Aorta (tissue), 5 donors: ENCODE measurements at places on chromosomes 12 and 14. TPM values are rescaled to one million over a fixed set of nuclear protein-coding genes. Genes with fewer than 3 reads are reported as not detected.

GRCh38 chr12:85329913-85330312 lies 49.9 kb downstream of the ALX1 start:
- H3K36me3 ChIP-seq = no peaks in the 10 kb centered on the region
- H3K27ac ChIP-seq = no peak overlapping the region
- no peak for DNase-seq

Gene CTSG
- total RNA-seq = 3.6 TPM

- no peaks in the 10 kb centered on the region for H3K27me3 ChIP-seq
- no peak for DNase-seq
- no peaks in the 10 kb centered on the region for H3K36me3 ChIP-seq
- no peak overlapping the region for H3K27ac ChIP-seq
- no peaks in the 10 kb centered on the region for H3K4me1 ChIP-seq
- no peak overlapping the region for H3K4me3 ChIP-seq
Observed at GRCh38 chr14:35146711-35147149, 24.4 kb downstream of the PRORP start.

DNA sequence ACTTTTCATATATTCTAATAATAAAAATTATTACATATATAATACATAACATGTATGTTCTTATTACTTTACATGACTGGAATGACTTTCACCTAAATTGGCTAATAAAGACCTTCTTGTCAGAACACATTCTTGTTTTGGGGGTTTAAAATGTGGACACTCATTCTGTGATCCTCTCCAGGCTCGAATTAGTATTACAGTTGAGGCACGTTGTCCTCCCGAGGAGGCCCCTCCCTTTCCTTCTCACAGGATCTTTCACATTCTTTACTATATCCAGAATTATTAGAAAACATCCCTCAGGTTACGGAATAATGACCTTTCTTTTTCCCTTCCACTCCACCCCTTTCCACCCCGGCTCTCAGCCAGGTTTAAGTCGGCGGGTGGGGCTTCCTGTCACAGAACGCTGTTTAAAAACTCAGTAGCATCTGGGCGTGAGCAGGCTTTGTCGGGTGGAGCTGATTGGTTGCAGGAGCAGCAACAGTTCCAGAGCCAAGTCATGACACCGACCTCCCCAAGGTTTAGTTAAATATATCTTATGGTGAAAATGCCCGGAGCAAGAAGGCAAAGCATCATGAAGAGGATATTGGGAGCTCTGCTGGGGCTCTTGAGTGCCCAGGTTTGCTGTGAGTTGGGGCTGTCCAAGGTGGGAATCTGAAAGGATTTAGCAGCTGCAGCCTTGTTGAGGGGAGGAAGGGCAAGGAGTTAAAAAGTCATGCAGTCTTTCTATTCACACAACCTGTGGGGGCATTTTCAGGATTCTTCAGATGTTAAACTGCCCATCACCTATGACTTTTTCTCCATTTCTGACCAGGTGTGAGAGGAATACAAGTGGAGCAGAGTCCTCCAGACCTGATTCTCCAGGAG lies 396.7 kb upstream of the OR4E1 start:
- H3K4me1 ChIP-seq = no peaks in the 10 kb centered on the region
- no peak for DNase-seq
- no peaks in the 10 kb centered on the region for H3K36me3 ChIP-seq
- no peaks in the 10 kb centered on the region for H3K27me3 ChIP-seq
- no peak overlapping the region for H3K4me3 ChIP-seq
- no peak overlapping the region for H3K27ac ChIP-seq
